Colonic mucosa (tissue), 4 donors: ENCODE measurements at places on chromosomes 3 and 15.

DNA sequence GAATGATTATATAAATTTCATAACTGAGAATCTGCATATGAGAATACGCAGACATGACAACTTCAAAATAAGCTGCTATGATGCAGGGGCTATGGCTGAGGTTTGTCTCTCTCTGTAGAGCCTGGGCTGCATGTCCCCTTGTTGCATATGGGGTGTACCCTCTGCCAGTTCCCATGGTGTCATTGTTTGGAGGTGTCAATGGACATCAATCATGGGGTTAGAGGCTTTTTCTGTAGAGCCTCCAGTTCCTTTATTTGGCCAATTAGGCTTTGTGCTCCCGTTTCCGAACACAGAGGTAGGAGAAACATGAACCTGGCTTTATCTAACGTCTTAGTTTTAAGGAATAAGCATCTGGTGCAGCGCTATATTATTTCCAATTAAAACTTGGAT lies 77.3 kb upstream of the RARB start:
- H3K4me3 ChIP-seq: no peak overlapping the region
- H3K27ac ChIP-seq: no peak overlapping the region
- no peaks in the 10 kb centered on the region for H3K4me1 ChIP-seq

DNA sequence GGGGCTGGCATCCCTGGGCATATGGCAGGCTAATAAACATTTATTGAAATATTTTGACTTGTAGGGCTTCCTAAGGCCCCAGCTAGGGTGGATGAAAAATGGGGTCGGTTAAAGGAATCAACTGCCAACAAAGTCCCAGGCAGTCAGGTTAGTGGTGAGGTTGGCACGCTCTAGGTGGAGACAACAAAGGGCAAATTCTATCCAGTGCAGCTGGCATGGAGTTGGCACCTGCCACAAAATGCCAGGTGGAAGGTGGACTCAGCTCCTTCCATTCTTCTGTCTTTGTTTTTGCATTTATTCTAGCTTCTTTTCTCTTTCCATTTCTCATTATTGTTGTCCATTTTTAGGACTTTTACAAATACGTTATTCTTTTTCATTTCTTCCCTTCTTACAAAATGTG lies 31.0 kb downstream of the LCMT2 start:
- DNase-seq: no peak
- no peak overlapping the region for H3K27ac ChIP-seq
- no peaks in the 10 kb centered on the region for H3K36me3 ChIP-seq
- H3K4me3 ChIP-seq: no peak overlapping the region

GRCh38 chr3:169886671-169887070 lies 16.9 kb upstream of the LRRC31 start:
- H3K4me1 ChIP-seq: no peaks in the 10 kb centered on the region
- H3K27ac ChIP-seq: no peak overlapping the region
- DNase-seq: peak; percentile 31
- H3K4me3 ChIP-seq: no peak overlapping the region
- no peaks in the 10 kb centered on the region for H3K27me3 ChIP-seq

- H3K4me1 ChIP-seq: no peaks in the 10 kb centered on the region
- no peak overlapping the region for H3K27ac ChIP-seq
- DNase-seq: no peak
Observed at GRCh38 chr3:134428401-134428800, 54.2 kb upstream of the AMOTL2 start.

- no peaks in the 10 kb centered on the region for H3K36me3 ChIP-seq
- H3K4me1 ChIP-seq: no peaks in the 10 kb centered on the region
- H3K27me3 ChIP-seq: no peaks in the 10 kb centered on the region
- no peak for DNase-seq
- H3K4me3 ChIP-seq: no peak overlapping the region
- H3K27ac ChIP-seq: no peak overlapping the region
Observed at GRCh38 chr3:45232521-45232920, 6.4 kb upstream of the TMEM158 start.

DNA sequence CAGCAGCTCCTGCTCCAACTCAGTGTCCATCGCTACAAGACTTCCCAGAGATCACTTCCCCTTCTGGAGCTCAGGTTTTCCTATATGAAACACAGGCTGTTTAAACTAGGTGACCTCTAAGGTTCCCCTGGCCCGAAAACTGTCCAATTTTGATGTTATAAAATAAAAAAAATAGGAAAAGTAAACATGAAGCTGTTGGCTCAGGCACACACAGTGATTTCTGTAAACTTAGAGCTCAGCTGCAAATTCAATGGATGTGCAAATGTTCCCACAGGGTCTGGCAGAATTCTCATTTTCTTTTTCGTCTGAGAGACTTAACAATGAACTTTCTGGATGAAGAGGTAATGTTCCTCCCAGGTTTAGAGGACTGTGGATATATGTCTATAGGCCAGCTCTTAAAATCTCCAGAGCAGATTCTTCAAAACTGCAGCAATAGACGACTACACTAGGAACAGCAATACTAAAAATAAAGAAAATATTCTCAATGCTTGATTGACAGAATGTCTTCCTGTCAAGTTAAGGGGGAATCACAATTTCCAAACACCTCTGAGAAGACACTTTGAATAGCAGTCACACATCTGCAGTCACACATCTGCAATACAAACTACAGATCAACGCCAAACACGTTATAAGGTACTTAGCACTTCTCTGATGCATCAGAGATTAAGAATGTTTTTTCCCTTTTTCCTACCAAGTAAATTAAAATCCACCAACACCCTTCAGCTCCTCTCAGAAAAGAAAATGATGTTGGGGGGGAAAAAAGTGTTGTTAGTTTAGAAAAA lies 2.8 kb downstream of the NUP210 start:
- no peak overlapping the region for H3K4me3 ChIP-seq
- no peaks in the 10 kb centered on the region for H3K36me3 ChIP-seq
- DNase-seq: no peak
- H3K27me3 ChIP-seq: no peaks in the 10 kb centered on the region
- H3K27ac ChIP-seq: no peak overlapping the region

DNA sequence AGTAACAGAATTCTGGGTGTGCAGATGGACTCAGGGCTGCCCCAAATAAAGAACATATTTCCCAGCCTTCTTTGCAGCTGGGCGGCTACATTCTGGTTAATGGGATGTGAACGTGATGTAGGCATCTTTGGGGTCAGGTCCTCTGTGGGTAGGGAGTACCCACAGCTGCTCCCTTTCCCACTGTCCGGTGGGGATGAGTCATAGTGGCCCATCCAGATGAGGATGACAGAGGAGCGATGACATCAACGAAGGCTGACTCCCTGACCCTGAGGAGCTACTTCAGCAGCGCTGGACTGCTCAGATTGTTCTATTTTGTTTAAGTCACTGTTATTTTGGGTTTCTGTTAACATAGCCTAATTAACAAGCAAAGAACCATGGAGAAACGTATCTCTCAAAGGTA lies 38.0 kb downstream of the SRPRB start:
- no peak overlapping the region for H3K4me3 ChIP-seq
- no peaks in the 10 kb centered on the region for H3K27me3 ChIP-seq
- H3K27ac ChIP-seq: no peak overlapping the region
- DNase-seq: no peak
- H3K36me3 ChIP-seq: no peaks in the 10 kb centered on the region
- H3K4me1 ChIP-seq: no peaks in the 10 kb centered on the region

GRCh38 chr3:133980035-133980434 lies 49.7 kb downstream of the SLCO2A1 start:
- no peaks in the 10 kb centered on the region for H3K36me3 ChIP-seq
- no peaks in the 10 kb centered on the region for H3K4me1 ChIP-seq
- no peaks in the 10 kb centered on the region for H3K27me3 ChIP-seq
- H3K27ac ChIP-seq: no peak overlapping the region
- no peak overlapping the region for H3K4me3 ChIP-seq

GRCh38 chr3:180330440-180330839 lies 271.5 kb upstream of the TTC14 start:
- H3K4me1 ChIP-seq: no peaks in the 10 kb centered on the region
- no peak overlapping the region for H3K27ac ChIP-seq
- DNase-seq: no peak
- no peak overlapping the region for H3K4me3 ChIP-seq

DNA sequence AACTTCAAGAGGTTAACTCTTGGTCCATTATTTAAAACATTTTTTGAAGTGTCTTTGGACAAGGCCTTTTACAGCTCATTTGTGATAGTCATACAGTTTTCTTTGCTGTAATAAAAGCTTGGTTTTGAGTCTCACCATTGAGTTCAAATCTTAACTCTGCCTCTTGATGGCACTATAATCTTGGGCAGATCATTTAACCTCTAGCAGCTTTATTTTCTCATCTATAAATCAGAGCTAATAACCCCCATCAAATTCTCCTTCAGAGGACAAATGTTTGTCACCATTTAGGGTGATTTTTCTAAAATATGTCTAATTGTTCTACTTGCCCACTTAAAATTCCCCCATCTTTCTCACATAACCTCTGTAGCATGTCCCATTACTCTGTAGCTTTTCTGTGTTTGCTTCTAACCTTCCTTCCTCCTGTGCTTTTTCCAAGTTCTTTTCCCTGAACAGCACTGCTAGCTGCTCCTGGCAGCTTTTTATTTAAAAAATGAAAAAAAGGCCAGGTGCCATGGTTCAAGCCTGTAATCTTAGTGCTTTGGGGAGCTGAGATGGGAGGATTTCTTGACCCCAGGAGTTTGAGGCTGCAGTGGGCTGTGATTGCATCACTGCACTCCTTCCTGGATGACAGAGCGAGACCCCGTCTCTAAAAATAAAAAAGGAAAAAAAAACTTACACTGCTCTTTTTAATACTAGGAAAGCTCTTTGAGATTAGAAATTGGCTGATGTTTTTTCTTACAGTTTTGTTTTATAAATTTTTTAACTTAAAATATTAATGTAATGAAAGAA lies 28.5 kb downstream of the UBE2E1 start:
- H3K27me3 ChIP-seq: no peaks in the 10 kb centered on the region
- H3K4me1 ChIP-seq: no peaks in the 10 kb centered on the region
- no peak overlapping the region for H3K4me3 ChIP-seq
- no peak overlapping the region for H3K27ac ChIP-seq

GRCh38 chr3:12904951-12905315 lies 63.6 kb upstream of the RPL32 start:
- no peak overlapping the region for H3K27ac ChIP-seq
- no peaks in the 10 kb centered on the region for H3K4me1 ChIP-seq
- no peaks in the 10 kb centered on the region for H3K36me3 ChIP-seq
- no peak for DNase-seq
- H3K27me3 ChIP-seq: no peaks in the 10 kb centered on the region

GRCh38 chr3:1717524-1717923 lies 381.1 kb upstream of the CNTN4 start:
- no peaks in the 10 kb centered on the region for H3K36me3 ChIP-seq
- no peaks in the 10 kb centered on the region for H3K4me1 ChIP-seq
- H3K27me3 ChIP-seq: no peaks in the 10 kb centered on the region
- no peak overlapping the region for H3K4me3 ChIP-seq

- H3K4me3 ChIP-seq: no peak overlapping the region
- H3K27me3 ChIP-seq: no peaks in the 10 kb centered on the region
- no peak overlapping the region for H3K27ac ChIP-seq
- H3K4me1 ChIP-seq: peaks cover 7% of the 10 kb centered on the region
- DNase-seq: no peak
Observed at GRCh38 chr15:66705277-66706146, 3.5 kb downstream of the SMAD6 start.
